Suppressor macrophage treated with lipopolysaccharide for 1 hour (primary cell): ENCODE measurements at places on chromosomes 11 and 22.

DNA sequence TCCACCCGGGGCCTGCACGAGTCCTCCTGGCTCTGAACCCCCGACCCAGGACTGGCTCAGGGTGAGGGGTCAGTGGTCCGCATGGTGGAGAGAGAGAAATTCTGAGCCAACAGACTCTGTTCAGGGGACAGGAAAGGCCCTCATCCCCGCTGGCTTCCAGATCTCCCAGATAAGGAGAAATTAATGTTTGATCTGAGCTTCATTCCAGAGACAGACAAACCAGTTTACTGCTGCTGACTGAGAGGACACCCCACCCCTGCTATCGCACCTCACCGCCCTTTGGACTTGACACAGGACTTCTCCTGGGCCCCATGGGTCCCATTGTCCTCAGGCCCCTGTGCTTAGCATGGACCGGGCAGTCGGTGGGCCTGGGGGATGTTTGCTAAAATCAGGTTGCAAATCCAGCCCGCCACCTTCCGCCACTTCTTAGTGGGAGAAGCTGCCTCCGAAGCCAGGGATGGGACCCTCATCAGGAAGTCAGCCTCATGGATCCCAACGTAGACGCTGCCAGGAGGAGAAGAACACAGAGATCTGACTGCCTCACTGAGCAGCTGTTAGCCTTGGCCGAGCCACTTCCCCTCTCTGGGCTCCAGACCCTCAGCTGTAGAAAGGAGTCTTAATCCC, 11.2 kb upstream of the UPK3A start:
- DNase-seq, result no peak

DNA sequence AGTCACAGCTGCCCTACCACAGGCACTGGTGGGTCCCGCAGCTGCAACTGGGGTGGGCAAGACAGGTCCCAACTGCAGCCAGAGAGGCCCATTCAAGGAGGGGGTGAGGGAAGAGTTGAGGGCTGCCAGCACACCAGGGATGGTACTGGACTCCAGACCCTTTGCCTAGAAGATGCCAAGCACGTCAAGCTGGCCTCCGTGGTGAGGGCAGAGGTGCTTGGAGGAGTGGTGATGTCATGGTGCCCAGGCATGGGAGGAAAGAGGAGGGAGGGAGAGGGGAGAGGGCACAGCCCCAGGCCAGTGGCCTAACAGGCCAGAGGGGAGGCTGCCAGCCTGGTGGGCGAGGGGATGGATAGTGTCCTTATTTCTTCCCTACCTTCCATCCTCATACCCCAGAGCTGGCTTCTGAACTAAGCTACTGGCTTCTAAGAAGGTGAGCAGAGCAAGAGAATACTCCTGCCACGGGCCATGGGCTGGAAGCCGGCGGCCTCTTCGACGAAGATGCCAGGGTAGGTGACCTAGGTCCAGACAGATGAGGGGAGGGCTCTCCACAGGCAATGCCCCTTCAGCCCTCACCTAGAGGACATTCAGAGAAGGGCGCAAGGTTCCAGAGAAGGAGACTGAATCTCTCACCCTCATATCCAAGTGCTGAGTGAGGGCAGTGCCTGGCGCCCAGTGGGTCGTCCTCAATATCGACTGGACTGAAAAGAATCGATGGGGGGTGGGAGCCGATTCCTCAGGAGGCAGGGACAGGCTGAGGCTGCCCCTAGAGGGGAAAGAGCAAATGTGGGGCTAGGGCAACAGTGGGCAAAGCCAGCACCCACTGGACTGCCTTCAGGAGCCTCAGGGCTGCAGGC, 1.8 kb downstream of the SYT7 start:
- DNase-seq, result no peak

- DNase-seq, result no peak
Observed at GRCh38 chr11:64055077-64055476, 19.3 kb downstream of the FLRT1 start.

DNA sequence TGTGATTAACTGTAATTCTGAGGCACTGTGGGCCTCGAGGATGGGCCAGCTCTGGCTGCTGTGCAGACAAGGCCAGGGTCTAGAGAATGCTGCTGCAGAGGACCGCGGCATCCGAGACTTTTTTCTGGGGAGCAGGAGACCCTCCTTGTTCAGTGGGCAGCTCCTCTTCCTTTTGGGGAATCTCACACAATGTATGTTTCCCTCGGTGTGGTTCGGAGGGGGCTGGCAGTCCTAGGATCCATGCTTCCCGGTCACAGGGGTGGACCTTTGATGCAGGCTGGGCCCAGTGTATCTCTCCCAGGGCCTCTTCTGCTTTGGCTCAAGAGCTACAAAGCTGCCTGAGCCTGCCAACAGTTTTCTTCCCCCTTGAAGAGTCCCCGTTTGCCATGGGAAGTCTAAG, 31.5 kb downstream of the MYEOV start:
- no peak for DNase-seq
